Panc1 (cell line): ENCODE measurements at places on chromosomes 12 and 14.
A peak's percentile ranks its signal among the peaks of the same experiment; 100 is the strongest.

- no peak for DNase-seq
Observed at GRCh38 chr12:80230068-80230467, 130.7 kb downstream of the OTOGL start.

DNA sequence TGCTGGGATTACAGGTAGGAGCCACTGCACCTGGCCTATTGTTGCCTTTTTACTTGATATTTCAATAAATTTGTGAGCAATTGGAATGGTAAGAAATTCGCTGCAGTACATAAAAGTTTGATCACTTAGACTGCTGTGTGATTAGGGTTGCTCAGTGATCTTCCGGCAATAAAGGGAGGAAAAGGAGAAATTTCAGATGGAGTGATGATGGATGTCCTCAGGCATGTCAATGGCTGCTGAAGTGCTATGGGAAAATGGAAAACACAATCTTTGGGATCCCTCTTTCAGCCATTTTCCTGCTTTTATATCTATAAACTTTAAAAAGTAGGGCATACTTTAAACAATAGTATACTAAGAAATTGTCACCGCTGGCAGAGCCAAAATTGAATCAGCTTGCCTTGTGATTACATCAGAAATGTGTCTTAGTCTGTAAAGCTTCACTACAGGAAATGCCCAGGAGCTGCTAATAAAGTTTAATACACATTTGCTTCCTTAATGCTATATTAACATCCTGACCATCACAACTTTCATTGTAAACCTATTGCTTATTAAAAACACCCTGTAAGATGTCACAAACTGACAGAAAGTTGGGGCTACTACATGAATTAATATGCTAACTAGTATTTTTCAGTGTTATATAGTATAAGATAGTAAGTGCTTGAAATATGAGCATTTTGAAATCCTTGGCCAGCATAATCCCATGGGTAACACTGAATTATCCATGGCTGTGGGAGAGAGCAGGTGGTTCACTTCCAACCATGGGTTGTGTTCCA, 13.7 kb upstream of the FBXL14 start:
- no peak for DNase-seq

DNA sequence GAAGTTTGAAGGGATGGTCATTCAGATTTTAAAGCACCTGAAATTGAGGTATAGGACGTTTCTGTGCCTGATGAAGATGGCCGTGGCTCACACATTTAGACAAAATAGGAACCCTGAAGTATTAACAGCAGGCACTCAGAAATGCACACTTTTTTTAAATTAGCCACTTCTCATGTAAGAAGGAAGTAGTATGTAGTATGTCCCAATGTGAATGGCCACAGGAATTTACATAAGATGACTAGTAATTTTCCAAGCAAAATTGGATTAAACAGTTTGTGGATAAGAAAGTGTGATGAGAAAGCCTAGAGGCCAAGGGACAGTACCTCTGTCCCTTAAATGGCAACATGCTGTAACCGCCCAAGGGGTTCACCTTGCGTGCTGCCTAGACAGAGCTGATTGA, 1.8 kb upstream of the MIS18BP1 start:
- DNase-seq, result no peak

DNA sequence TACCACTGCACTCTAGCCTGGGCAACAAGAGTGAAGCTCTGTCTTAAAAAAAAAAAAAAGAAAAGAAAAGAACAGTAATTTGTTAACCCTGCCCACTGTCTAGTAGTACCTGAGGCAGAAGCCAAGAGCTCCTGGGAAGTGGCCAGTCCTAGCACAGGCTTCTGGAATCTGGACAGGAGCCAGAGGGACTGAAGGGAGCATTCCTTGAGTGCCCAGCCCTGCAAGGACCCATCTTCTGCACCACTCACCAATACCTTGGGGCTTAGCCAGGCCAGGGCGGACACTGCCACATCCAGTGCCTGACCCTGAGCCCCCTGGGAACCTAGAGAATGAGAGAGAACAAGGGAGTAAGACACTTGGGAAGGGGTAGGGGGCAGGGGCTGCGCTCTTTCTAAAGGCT, 33.7 kb downstream of the PARP2 start:
- no peak for DNase-seq

GRCh38 chr14:51823706-51824105, 36.7 kb upstream of the GNG2 start:
- no peak for DNase-seq

- no peak for DNase-seq
Observed at GRCh38 chr14:100551056-100551455, 36.2 kb downstream of the BEGAIN start.

- DNase-seq, result no peak
Observed at GRCh38 chr14:61638595-61639387, 56.5 kb upstream of the HIF1A start.

GRCh38 chr14:68482772-68483395, 310.0 kb downstream of the ZFP36L1 start:
- DNase-seq, result no peak

DNA sequence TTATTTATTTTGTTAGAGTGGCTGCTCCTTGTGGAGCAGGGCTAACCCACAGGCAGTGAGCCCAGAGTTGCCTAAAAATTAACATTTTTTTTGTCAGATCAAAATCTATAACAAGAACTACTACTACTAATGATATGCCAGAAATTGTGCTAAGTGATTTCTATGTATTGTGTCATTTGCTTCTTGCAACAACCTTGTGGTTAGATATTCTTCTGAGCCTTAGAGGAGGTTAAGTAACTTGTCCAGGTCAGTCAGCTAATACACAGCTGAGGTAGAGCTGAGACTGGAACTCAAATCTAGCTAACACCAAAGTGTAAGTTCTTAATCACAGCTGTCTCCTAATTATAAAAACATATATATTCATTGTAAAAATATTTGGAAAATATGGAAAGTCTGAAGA, 29.8 kb downstream of the CFL2 start:
- no peak for DNase-seq

DNA sequence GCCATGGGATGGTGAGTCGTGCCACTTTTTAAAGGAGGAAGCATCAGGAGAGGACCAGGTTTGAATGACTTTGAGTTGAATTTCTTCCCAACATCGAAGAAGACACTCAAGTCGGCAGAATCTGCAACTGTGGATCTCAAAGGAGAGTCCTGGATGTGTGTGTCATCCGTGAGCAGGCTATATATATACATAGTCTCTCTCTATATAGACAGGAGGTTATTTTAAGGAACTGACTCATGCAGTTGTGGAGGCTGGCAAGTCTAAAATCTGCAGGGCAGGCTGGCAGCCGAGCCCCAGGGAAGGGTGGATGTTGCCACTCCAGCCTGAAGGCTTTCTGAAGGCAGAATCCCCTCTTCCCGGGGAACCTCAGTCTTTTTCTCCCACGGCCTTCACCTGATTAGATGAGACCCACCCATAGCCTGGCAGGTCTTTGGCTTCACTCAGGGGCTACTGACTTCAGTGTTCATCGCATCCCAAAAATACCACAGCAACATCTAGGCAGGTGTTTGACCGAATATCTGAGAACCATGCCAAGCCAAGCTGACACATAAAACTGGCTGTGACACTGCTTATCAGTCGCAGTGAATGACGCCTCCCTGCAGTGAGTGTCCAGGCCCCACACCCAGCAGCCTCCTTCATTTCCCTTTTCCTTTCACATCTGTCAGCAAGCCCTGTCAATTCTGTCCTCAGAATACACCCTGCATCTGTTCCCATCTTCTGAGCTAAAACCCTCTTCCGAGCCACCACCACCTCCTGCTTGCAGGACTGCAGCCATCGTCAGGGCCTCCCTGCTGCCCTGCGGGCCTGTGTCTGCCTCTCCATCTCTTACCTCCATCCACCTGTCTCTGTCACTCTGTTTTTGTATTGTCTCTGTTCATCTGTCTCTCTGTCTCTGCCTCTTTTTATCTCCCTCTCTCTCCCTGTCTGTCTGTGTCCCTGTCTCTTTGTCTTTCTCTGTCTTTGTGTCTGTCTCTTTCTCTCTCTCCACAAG, 54.0 kb downstream of the ZNF664 start:
- DNase-seq, result peak; percentile 15

- no peak for DNase-seq
Observed at GRCh38 chr12:130016986-130017385, 113.2 kb upstream of the TMEM132D start.

DNA sequence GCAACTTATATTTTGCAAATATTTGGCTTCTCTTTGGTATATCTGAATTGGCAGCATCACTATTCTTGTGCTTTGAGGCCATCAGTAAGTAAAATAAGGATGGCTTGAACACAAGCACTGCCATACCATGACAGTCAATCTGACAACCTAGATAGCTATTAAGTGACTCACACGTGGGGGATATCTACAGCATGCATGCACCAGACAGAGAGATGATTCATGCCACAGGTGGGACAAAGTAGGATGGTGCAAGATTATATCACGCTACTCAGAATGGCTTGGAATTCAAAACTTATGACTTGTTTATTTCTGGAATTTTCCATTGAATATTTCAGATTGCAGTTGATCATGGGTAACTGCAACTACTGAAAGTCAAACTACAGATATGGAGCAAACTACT, 675.6 kb upstream of the MDGA2 start:
- DNase-seq, result no peak

DNA sequence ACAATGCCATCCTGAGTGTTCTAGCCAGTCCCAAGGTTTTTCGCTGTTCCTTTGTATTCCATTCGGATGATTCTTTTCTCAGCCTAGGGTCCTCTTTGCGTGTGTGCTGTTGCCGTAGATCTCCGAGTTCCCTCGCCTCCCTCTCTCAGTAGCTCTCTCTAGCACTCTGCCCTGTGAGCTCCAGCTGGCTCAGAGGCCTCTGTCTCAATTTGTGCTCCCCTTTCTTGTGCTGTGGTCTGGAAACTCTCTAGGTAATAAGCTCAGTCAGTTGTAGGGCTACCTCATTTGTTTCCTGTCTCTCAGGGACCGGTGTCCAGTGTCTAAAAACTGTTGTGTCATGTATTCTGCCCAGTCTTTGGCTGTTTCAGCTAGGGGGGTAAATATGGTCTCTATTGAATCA, 179.3 kb downstream of the PCNX1 start:
- DNase-seq, result no peak

GRCh38 chr12:84764001-84764400, 148.6 kb downstream of the SLC6A15 start:
- DNase-seq, result no peak

- DNase-seq, result no peak
Observed at GRCh38 chr14:99519931-99520421, 38.8 kb downstream of the CCNK start.

DNA sequence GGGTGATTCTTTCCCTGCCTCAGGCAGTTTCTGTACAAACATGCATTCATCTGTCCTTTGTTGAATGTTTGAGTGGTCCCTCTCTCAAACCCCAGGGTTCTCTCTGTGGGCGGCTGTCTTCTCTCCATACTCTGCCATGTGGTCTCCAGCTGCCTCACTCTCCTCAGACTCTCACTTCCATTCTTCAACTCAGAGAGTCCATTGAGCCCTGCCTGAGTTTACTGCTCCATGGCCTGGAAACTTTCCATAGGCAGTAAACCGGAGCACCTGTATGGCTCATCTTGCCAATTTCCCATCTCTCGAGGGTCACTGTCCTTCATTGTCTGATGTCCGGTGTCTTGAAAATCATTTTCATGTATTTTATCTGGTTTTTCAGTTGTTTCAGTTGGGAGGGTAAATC, 11.3 kb downstream of the C14orf132 start:
- no peak for DNase-seq

DNA sequence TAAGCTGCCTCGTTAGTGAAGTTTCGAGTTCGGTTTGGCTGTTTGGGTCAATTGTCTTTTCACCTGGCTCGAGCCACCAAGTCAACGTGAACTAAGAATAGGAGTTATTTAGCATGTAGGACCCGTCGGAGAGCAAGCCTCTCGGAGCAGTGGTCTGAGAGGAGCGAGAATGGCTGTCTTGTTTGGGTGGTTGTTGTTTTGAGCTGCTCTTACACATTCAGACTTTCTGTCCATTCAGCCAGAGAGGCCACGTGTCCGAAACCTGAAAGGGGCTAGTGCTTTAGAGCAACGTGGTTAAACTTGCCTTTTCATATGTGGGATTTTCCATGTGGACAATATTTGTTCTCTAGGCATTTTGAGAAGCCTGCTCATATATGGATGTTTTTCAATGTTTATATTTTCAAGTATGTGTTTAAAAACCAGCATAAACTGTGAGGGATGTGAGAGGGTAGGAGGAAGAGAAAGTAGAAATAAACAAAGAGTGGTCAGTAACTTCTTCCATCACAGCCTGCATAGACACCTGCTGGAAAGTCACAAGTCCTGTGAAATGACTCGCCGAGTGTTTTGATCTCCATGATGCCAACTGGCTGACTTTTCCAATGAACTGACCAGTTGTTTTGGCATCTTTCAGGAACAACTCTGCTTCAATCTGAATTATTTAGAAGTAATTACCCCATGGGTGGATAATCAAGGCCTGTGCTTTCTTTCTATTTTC, 221.0 kb downstream of the ASCL1 start:
- no peak for DNase-seq

GRCh38 chr12:131046813-131047788, 93.4 kb downstream of the ADGRD1 start:
- DNase-seq, result no peak

DNA sequence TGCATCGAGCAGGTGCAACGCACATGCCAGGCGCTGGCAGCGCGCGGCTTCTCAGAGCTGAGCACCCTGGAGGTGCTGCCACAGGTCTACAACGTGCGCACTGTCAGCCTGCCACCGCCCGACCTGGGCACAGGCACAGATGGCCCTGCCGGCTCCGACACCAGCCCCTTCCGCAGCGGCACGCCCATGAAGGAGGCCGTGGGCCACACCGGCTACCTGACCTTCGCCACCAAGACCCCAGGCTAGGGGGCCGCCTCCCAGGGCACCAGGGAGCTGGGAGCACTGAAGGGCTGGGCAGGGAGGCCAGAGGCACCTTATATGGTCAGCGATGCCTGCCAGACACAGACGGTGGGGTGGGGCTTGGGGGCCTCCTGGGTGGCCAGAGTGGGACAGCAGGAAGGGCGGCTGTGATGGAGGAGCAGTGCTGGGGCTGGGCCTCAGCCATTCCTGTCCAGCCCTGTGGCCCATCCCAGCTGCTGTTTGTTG, 5.6 kb downstream of the TRMT61A start:
- no peak for DNase-seq

DNA sequence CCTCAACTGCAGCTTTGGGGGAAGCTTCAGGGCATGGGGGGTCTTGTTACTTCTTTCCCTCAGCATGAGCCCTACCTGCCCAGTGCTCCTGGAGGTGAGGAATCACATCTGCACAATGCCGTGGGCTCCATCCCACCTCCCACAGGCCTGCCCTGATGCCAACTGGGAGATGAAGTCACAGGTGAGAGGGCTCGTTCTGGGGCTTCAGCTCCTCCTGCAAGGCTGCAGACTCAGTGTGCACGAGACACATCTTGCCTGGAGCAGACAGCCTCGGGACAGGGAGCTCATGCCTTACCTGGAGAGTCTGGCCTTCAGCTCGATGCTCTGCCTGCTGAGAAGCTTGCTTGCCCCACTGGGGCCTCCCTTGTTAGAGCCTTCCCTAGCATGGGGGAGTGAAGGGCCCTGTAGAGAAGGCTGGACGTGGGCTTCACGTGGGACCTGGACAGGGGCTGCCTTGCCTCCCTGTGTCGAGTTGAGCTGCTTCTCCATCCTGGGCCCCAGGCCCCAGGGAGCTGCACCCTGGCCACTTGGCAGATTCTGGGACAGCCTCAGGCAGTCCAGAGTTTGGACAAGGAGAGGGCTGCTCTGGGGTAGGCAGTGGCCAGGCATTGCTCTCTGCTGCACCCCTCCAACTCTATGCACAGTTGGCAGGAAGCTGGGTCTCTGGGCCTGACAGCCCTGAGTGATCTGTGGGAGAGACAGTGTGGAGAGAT, 171.4 kb downstream of the KIF26A start:
- no peak for DNase-seq
